Jurkat, Clone E6-1 (cell line): ENCODE measurements at places on chromosomes 6 and 20.

DNA sequence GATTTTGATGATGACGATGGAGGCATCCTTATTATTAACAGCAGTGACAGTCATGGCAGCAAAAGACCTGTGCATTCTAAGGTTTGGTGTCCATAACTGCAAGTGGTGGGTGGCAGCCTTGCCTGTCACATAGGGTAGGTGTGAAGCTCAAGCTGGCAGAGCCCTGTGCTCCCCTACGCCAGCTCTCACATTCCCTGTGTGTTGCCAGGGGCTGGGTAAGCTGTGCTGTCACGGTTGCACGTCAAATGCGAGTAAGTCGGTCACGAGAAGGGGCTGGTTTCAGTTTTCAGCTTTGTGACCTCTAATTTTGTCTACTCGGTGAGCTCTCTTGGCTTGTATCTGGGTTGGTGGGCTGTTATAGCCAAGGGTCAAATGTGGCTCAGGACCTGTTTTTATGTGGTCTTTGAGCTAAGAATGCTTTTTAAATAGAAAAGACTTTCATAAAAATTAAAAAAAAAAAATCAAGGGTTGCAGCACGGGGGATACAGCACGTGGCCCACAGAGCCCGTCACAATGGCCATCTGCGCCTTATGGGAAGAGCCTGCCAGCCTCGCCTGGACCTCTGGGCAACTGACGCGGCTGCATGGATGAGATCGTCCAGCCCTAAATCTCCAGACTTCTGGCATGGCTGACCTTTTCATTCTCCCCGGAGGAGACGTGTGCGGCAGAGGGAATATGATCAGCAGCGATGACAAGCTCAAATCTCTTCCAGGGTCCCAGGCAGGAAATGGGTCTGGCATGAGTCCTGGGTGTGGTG is 148.5 kb downstream of the PHACTR3 start:
- no peak for DNase-seq

GRCh38 chr6:150537491-150537890 is 62.2 kb upstream of the PLEKHG1 start:
- no peak for DNase-seq

- no peak for DNase-seq
These were observed 140.9 kb downstream of the RNF144B start for GRCh38 chr6:18527836-18528743.

DNA sequence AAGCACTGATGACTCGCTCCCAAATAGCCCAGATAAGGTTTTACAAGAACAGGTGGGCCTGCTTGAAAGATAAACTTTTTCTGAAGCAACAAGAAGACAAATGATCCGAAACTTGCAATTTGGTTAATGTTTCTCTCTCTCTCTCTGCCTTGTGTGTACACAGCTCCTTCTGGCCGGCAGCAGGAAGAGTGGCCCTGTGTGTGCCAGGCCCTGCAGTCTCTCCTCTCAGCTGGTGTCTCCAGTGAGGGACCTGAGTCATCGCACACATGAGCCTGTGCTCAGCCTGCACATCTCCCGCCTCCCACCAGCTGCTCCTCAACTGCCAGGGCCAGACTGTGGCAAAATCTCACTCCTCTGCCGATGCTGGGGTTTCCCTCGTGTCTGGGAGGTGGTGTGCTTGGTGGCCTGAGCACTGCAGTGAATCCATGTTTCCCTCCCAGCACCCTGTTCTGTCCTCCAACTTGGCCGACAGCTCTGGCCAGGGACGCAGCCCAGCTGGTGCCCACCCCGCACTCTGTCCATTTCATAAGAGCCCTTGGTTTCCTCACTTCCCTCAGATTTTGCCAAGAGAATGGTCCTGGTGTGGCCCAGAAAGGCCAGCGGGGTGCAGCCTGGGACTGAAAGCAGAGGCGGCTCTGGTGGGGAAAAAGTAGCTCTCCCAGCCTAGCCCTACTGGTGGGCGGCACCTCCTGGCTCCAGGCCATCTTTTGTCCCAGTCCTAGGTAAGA is 49.4 kb downstream of the ERMARD start:
- no peak for DNase-seq

DNA sequence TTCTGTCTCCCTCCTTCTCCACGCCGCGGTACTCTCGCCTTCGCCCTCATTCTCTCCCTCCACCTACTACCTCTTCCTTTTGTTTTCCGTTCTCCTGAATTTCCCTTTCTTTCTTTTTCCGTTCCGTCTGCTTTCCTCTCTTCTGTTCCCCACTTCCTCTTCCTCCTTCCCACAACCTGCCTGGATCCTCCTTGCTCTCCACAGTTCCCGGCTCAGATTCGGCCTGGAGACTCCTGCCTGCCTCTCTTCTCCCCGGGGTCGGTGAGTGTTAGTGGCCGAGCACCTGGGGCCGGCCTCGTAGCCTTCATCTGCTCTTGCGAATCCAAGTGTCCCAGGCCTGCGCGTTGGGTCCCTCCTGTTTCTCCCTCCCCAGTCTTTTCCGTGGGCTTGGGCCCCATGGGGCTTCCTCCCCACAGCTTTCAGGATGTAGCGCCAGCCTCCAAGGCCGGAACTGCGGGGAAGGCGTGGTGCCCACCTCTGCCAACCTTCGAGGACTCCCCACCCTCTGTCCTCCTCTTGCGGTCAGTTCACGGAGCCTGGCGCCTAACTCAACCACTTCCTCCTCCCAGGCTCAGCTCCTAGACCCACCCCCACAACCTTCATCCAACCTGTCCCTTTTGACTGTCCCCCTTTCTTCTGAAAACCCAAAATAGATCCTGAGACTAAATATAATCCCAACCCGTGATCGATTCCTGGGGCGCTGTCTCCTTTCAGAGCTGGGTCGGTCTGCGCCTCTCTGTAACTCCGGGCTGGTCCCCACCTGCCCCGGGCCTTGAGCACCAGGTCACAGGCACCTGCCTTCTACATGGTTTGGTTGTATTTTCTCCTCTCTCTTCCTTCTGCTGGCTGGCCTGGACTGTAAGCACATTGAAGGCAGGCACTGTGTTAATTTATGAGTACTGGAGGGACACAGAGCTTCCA is 6.8 kb downstream of the NRN1 start:
- DNase-seq, result no peak

GRCh38 chr6:20719980-20720379 is 185.7 kb downstream of the CDKAL1 start:
- no peak for DNase-seq

DNA sequence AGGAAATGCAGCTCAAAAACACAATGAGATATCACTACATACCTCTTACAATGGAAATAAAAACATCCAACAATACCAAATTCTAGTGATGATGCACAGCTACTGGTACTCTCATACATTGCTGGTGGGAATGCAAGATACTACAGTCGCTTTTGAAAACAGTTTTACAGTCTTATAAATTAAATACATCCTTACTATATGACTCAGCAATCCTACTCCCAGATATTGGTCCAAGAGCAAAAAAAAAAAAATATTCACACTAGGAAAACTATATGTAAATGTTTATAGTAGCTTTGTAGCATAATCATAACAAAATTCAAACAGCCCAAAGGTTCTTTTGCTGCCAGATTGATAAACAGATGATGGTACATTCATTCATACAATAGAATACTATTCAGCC is 217.4 kb upstream of the FAM83B start:
- DNase-seq, result no peak

DNA sequence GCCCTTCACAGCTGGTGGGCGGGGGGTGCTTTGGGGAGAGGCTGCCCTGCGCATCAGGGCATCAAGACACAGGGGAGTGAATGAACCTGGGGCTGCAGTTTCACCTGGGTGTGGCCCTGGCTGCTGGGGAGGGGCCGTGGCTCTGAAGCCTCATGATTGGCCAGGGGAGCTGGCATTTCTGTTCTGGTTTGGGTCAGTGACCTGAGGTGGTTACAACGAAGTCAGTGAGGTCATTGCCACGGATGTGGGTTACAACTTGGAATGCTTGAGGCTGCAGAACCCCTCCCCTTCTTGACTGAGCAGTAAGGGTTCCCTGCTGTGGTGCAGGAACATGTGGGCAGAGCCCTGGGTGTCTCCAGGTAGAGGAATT is 3.0 kb downstream of the TCEA2 start:
- DNase-seq, result peak; percentile 81

DNA sequence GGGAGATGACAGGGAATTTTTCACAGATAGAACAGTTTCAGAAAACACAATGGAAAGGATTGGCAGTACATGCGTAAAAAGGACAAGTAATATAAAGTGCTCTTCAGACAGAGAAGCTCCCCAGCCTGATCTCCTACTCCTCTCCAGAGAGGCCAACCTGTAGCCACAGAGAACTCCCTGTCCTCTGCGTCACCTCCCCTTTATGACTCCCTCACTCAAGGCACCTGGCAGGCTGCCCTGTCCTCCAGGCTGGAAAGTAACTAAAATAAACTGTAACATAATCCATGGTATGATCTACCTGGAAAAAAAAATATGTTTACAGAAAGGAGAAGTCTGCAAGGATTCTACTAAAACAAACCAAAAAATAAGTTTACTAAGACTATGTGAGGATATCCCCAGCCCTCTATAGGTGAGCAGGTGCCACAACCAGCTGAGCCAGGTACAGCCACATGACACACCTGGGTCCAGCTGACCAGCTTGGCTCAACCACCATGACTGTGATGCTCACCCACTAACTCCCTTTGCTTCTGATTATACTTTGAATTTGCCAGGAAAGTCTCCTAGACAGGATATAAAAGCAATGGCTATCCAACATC is 29.2 kb downstream of the MBOAT1 start:
- DNase-seq, result no peak

GRCh38 chr6:133817460-133818047 is 71.4 kb upstream of the TCF21 start:
- peak; percentile 29 for DNase-seq

GRCh38 chr6:108030211-108030610 is 44.3 kb downstream of the OSTM1 start:
- no peak for DNase-seq

DNA sequence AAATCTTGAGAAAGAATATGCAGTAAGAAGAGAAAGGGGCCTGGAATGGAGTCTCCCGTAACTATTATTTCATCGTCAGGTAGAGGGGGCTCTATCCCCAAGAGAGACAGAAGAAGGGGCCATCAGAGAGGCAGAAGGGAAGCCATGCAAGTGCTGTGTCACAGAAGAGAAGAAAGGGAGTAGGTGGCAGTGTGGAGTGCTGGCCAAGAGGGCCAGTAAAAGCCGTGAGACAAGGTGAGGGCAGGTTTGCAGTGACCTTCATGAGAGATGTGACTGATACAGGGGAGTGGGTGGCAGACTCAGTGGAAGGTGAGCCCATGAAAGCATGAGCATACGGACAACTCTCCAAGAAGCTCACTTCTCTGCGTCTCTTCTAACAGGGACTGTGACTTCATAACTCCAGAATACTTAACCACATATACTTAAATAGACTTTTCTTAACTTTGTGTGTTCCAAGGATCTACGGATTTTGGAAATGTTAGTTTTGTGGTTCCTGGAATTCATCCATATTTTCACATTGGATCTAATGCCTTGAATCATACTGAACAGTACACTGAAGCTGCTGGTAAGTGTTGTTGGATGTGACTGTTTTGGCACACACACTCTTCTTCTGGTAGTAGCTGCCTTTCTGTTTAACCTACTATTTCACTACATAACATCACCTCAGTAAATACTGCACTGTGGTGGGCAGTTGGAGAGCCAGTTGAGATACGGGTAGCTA is 15.6 kb downstream of the PM20D2 start:
- DNase-seq, result no peak

DNA sequence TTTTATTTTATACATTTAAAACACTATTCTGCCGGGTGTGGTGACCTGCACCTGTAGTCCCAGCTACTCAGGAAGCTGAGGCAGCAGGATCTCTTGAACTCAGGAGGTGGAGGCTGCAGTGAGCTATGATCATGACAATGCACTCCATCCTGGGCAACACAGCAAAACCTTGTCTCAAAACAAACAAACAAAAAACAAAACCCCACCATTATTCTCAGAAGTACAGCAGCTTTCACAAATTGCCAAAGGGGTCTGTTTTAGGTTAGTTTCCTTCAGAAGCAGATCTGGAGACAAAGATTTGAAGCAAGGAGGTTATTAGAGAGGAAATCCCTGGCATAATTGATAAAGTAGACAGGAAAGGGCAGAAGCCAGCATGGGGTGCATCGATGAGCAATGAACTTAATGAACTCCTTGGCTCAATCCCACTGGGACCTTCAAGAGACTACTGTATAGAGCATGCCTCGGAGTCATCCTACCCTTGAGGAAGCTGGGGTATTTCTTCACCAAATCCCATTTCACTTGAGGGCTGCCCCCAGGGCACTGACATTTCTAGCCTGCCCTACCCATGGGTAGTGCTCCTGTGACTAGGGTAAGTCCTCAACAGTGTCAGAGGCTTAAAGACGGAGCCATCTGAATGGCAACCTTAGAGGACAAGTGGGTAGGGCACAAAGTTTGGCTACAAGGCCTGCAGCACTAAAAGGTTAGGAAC is 43.2 kb upstream of the DDR1 start:
- DNase-seq, result no peak

- DNase-seq, result no peak
These were observed 9.7 kb upstream of the THBS2 start for GRCh38 chr6:169263374-169263773.

DNA sequence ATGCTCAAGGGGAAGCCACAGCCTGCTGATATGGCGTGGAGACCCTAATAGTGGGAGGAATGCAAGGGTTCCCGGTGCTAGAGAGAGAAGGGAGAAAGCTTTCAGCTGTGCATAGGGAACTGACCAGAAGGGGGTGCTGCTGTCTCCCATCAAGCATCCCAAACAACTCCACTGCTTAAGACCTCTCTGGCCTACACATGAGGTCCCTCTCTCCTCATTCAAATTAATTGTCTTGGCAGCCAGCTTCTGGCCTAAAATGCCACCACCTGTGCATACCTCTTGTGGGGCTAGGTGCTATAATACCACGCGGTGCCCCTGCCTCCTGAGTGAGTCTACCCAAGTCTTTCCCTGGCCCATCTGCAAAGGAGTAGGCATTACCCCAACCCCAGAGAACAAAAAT is 14.5 kb downstream of the ADISSP start:
- peak; percentile 42 for DNase-seq

DNA sequence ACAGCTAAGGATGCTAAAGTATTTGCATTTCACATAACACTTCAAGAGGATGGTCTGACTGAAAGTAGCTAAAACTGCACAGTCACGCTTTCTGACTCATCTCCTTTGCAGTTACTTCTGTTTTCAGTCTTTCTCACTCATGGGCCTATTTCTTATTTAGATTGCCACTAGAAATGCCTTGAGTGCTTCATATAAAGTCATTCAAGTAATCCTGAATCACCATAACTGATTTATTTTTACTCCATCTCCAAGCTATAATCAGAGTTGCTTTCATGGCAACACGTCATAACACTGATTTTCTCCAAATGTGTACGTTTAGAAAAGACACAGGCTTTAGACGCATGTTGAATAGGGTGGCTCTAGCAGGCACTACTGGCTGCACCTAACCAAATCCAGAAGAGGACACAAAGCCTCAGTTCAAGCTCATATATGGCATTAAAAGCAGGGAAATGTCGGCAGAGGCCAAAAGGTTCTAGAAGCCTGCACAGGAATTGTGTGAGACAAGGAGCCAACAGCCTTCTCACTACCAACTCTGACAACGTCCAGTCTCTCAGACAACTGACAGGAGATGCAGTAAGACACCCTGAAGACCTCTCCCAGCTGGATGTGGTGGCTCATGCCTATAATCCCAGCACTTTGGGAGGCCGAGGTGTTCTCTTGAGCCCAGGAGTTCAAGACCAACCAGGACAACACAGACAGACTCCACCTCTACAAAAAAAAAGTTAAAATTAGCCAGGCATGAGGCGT is 64.1 kb upstream of the BEND6 start:
- no peak for DNase-seq
